ENCODE measurements at places on chromosomes 11 and 22.

DNA sequence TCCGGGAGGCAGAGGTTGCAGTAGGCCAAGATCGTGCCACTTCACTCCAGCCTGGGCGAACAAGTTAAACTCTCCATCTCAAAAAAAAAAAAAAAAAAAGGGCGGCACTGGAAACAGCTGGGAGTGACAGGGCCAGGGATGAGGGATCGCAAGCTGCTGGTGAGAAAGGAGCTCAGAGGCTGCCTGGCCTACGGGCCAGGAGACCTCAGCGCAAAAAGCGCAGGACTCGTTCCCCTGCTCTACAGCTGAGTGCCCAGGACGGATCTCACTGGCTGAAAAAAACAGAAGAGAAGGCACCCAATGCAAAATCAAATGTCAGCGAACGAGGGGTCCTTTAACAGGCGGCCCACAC lies 650 bp upstream of the NUP50 start:
- DNase-seq = no peak

GRCh38 chr11:133705074-133705648 lies 140.2 kb downstream of the SPATA19 start:
- no peak for DNase-seq

DNA sequence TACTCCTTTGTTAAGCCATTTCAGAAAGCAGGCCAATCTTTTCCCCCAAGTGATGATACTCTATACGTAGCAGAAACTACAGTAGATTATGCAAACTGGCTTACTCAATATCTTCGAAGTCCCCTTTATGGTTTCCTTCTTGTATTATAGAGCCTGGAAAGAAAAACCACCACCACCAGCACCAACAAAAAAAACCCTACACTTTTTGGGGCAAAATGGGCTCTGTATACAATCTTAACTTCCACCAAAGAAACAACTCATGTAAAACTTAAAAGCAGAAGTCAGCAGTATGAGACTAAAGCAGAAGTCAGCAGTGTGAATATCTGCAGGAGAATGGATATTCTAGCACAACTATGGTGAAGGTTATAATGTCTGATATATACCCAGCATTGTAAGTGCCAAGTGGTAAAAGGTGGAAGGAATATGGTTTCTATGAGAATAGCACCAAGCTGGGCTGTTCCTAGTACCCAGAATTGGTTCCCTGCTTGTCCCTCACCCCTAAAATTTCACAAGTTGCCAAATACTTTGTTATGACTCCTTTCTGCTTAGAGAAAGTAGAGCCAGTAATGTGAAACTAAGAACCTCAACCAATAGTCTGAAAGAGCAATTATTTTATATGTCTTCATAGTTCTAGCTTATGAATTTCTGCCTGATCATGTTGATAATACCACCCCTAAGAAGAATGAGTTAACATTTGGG lies 252.1 kb downstream of the SBF2 start:
- DNase-seq = no peak

- no peak for DNase-seq
Observed at GRCh38 chr22:44286646-44287045, 26.1 kb downstream of the SHISAL1 start.

- DNase-seq = no peak
Observed at GRCh38 chr22:20632518-20632917, 125.1 kb downstream of the MED15 start.

DNA sequence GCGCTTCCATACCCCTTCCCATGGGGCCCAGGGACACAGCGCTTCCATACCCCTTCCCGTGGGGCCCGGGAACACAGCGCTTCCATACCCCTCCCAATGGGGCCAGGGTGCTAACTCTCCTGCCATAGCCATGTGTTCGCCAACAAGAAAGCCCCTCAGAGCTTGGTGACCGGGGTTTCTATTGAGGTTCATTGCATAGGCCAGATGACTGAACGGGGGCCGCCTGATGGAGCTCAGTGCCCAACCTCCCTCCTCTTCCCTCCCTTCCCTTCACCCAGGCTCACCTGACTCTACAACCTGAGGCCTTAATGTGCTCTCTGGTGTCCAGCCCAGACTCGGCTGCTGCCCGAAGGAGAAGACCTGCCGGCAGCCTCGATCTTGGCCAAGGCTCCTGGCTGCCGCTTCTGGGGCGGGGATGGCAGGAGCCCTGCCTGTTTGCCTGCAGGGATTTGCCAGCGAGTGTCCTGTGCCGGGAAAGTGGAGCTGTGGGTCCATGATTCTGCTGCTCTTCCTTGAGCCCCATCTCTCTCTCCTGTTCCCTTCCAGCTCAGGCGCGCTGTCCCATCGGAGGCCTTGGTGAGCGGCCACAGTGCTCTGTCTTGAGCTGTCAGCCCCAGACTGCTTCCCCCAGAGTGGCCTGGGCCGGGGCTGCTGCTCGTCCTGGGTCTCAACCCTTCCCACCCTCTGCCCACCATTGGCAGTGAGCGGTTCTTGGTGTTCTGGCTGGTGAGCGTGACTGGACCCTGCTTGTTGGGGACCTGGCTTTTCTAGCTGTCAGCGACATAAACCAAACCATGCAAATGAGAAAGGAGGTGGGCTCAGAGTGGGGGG lies 267.0 kb downstream of the TBC1D22A start:
- no peak for DNase-seq

- no peak for DNase-seq
Observed at GRCh38 chr22:17985606-17986005, 38.8 kb downstream of the MICAL3 start.

DNA sequence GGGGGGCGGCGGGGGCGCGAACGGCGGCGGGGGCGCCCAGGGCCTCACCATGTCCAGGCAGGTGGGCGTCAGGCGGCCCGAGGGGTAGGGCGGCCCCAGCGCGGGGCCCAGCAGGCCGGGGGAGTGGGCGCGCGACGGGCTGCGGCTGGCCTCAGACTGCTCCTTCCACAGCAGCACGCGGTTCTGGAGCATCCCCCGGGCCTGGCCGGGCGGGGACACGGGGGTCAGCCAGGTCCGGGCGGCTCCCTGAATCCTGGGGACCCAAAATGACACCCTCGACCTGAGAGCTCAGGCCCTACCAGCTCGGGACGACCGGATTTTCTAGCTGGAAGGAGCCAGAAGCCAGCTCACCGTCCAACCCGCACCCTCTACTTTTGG lies 5.5 kb upstream of the SLC16A8 start:
- no peak for DNase-seq

GRCh38 chr11:83127310-83127637 lies 29.7 kb upstream of the PCF11 start:
- no peak for DNase-seq

- DNase-seq = no peak
Observed at GRCh38 chr22:39462443-39463221, 5.8 kb downstream of the MGAT3 start.

DNA sequence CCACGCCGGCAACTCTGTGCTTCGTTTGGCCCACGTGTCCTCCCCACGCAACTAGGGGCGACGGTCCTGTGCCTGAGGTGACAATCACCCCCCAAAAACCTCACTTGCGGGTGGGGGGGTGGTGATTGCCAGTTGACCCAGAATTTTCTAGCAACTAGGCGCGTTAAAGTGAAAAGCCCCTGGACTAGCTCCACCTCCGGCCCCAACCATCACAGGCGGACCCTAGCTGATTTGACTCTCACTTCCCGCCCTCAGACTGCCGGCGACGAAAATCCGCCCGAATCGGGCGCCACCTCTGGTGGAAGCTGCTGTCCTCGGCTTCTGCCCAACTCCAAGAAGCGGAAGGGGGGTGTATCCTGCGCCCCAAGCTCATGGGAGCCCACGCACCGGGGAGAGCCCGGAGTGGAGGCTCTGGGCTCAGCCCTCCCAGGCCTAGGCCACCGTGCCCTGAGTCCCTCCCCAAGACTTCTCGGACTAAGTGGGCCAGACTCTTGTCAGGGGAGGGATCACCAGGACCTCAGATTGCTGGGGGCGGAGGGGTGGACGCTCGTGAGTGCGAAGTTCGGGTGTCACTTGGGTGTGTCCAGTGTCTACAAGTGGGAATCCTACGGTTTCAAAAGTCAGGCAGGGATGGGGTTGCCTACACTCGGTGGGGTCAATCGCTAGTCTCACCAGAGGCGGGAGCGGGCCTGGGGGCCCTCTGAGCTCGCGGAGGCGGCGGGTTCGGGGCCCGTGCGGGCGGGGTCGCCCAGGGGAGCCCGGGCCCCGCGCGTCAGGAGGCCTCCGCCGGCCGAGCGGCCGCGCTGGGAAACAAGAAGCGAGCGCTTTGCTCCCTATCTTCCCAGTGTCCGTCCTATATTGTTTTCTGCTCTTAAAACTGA lies 12.3 kb downstream of the PAX6 start:
- DNase-seq = no peak

- no peak for DNase-seq
Observed at GRCh38 chr11:117333917-117334316, 6.3 kb downstream of the CEP164 start.

DNA sequence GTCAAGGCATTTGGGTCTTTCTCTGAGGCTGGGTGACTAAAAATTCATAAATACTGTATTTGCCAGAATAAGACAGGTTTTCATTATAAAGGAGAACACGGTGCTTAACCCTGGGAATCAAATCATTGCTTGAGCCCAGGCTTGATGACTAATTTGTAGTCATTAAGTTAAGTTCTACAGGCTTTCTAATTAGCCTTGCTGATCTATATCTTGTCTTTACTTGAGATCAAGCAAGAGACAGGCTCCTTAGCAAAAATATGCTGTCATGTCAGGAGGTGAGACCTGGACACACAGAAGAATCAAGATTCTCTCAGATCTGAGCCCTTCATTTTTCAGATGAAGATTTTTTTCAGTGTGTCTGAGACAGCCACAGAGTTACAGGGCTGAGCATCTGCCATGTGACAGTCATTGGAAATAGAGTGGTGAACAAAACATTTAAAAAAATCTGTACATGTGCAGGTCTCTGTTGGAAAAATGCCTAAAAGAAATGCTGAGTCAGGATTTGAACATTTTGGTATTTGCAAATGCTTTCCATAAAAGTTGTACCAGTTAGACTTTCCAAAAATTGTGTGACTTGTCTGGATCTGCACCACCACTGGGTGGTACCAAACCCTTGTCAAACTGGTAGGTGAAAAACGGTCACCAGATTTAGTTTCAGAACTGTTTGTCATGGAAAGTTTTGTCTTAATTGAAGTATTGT lies 14.6 kb downstream of the ACAT1 start:
- no peak for DNase-seq

DNA sequence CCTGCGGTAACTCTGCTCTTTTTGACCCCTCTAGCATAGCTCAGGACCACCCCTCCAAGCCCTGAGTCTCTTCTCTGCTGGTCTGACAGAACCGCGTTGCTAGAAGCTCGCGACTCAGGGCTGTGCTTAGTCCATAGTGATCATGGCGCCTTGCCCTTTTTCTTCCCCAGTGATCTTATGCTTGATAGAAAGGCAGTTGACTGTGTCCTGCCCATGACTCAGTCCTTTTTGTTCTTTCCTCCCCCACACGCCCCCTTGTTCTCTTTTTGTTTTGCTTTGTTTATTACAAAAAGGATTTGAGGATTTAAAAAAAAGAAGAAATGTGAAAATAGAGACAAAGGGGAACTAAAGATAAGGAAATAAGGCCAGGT lies 17.5 kb downstream of the IL17RA start:
- DNase-seq = no peak

DNA sequence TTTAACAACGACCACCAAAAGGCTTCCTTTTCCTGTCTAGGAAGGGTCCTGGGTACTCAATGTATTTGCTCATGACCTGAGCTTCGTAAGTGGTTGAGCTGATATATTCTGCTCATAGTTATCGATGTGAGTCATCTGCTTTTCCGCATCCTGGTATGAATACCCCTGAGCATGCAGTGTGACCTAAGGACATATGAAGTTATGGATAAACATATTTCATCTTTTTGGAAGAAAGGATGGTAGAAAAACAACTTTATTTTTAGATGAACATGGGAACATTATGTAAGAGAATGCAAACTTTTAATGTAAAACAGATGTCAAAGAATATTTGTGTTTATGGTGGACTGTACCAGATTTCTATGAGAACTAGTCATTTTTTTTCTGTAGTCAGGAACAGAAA lies 28.4 kb downstream of the TRPC6 start:
- DNase-seq = no peak

DNA sequence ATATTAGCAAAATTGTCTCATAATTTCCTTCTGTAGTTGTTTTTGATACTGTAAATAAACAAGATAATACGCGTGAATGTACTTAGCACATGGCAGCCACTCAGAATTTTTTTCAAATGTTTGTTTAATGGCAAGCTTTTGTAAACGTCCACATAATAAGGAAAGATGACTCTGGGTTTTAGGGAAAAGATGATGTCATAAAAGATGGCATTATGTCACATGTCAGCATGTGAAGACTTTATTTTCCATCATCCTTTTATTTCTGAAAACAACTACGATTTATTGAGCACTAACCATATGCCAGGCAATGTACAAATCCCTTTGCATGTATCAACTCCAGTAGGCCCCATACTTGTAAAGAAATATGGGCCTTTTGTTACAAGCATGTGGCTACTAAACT lies 139.9 kb downstream of the C11orf91 start:
- DNase-seq = no peak

DNA sequence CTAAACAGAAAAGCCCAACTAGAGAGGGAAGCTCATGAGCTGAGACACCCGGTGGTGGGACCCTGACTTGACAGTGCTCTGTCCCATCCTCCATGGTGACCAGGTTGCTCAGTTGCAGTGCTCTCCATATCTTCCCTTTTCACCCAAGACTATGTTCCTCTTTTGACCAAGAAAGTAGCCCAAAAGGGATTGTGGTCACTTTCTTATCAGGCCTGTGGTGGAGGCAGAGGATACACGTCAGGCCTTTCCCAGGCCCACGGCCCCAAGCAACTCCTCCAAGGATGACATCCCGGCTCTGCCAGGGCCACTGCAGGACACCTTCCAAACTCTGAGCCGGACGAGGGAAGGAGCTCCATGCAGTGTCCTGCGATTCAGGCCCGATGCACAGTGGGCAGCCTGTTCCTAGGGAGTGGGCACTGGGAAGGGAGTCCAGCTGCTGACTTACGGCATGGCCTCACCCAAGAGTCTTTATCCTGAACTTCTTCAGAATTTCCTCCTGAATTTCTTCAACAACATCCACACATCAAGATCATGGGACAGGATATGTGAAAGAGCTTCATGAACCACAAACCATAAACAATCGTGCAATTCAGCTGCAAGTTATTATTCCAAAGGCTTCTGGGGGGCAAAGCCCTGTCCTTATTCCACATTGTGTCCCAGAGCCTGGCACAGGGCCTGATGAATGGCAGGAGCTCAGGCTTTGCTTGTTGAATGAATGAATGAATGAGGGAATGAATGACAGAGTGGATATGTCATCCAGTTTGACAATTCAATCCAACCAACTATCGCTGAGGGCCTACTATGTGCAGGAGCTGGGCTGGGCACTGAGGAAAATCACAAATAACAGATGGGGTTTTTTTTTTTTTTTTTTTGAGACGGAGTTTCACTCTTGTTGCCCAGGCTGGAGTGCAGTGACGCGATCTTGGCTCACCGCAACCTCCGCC lies 36.0 kb upstream of the MYH9 start:
- no peak for DNase-seq

- DNase-seq = no peak
Observed at GRCh38 chr11:95070471-95070870, 3.8 kb downstream of the SRSF8 start.
